ENCODE measurements at places on chromosomes 1 and 21. TPM values are rescaled to one million over a fixed set of nuclear protein-coding genes. Genes with fewer than 3 reads are reported as not detected.

DNA sequence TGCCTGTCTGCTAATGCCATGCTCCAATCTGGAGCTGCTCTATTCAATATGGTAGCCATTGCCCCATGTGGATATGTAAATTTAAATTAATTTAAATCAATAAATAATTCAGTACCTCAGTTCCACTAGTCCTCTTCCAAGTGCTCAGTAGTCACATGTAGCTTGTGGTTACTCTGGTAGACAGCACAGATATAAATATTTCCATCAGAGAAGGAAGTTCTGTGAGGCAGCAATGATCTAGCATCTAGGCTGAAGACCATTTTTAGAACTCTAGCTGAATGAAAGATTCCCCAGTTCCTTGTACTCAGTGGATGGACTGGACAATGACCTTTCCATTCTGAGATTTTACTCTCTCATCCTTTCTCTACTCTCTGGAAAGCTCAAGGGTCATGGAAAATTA, 25.8 kb upstream of the CAPZB start:
- DNase-seq = no peak

DNA sequence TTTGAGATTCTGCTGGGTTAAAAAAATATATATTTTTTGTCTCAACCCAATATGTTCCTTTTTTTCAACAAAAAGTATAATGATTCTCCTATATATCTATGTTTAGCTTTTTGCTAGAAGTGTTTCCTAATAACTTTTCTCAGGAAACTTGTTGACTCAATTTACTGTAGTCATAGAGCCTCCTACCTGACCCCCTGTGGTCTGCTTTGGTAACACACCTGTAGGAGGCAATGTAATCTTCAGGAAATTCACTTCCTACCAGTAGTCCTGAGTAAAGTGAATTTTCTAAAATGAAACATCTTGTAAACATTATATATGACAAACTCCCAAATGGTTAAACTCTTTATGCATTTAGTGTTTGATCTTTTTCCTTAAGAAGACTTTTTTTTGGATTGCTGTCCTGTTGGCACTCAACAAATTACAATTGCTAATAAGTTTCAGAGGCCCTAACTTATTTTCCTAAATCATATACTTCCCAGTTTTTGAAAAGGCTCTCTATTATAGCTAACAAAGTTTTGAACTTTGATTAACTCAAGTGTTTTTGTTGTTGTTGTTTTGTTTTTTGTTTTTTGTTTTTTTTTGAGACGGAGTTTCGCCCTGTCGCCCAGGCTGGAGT, 118.3 kb downstream of the OLFML2B start:
- DNase-seq = peak; percentile 55

Gene SELP
- total RNA-seq = not detected

GRCh38 chr21:43719748-43720538, 1.0 kb downstream of the PDXK start:
- no peak for DNase-seq

Gene CD2
- total RNA-seq = not detected

GRCh38 chr1:32868085-32868484, 2.6 kb downstream of the FNDC5 start:
- no peak for DNase-seq

GRCh38 chr1:10953505-10954193, 58.8 kb upstream of the TARDBP start:
- DNase-seq = no peak

Gene PLCH2
- total RNA-seq = 0.06 TPM

Gene CELA2A
- not detected for total RNA-seq

Gene PPIAL4G
- not detected for total RNA-seq

DNA sequence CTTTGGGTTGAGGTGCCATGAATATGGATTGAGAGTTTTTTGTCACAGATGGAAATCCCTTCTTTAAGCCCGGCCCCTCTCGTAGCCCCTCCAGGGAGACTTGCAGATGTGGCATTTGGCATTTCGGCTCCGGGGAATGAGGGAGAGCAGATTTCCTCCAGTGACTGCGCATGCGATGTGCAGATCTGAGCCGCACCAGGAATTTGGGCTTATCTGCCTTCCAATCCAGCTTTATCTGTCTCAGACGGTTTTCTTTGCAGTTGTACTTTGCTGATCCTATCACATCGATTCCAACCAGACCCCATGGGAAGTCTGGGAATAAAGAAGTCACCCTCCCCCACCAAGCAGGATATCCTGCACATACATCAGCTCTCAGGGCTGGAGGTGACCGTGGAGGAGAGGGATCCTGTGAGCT, 11.7 kb downstream of the KIF26B start:
- DNase-seq = no peak

- no peak for DNase-seq
Observed at GRCh38 chr1:57218487-57219079, 205.3 kb downstream of the DAB1 start.

GRCh38 chr1:64986903-64987871, 20.8 kb upstream of the JAK1 start:
- peak; percentile 18 for DNase-seq

Gene CFHR2
- not detected for total RNA-seq

GRCh38 chr1:17943506-17943905, 164.1 kb upstream of the IGSF21 start:
- DNase-seq = no peak

Gene AQP10
- not detected for total RNA-seq

GRCh38 chr1:217343907-217344306, 287.0 kb downstream of the GPATCH2 start:
- no peak for DNase-seq

Gene AIDA
- total RNA-seq = 65.3 TPM

DNA sequence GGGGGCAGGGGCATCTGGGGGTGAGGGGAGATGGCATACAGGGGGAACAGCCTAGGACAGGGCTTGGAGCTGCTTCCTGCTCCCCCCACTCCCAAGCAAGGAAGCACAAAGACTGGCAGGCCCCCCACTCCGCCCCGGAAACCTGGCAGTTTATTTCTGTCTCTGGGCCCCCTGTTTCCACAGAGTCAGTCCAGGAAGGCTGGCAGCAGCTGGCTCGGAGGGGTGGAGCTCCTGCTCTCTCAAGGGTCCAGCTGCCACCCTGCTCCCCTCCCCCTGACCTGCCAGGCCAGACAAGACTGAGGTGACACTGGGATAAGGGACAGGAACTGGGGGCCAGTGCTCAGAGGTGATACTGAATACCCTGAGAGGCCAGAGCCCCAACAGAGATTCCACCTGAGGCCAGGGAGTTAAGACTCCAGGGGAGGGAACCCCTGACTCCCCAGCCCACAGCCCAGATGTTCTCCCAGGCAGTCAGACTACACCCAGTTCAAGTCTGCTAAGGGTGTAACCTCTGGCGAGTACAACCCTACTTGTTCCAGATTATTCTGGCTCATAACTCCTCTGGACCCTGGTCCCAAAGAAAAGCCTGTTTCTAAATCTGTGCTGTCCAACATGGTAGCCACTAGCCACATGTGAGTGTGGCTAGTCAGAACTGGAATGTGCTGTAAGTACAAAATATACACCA, 26.3 kb downstream of the AHDC1 start:
- DNase-seq = peak; percentile 65

DNA sequence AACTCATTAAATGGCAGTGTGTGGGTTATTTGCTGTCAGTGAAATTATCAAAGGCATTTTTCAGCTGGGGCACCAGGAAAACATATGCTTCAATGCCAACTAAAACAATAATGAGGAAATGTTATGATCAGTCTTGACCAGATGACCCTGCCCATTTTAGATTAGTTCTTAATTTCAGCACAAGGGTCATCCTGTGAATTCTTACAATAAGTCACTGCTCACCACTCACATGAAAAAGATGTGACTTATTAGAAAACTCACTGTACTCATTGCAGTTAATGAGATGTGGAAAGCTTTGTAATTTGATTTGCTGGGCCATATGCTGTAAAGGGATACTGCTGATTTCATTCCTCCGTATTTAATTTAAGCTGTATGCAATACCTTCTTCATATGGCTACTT, 178.5 kb upstream of the LMO4 start:
- DNase-seq = no peak

DNA sequence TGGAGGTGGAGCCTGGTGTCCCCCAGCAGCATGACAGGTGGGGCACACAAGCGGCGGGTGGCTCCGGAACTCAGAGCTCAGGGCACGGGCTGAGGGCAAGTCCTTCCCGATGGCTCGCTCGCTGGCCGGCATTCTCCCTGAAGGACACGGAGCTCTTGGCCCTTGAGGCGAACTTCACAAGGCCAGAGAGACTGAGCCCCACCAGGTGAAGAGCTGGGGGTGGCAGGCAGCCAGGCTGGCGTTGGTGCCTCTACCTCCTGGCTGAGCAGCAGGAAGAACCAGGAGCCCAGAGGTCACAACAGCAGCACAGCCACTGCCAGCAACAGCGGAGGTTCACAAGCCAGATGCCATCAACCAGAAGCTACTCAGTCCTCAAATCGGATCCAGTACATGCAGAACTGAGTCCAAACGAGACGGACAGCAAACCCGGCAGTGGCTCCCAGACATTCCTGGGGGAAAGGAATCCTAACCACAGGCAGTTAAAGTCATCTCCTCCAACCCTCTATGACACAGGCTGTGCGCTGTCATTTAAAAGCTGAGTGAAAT, 54.1 kb downstream of the NPHP4 start:
- peak; percentile 86 for DNase-seq

Gene SLC27A3
- 0.38 TPM for total RNA-seq

DNA sequence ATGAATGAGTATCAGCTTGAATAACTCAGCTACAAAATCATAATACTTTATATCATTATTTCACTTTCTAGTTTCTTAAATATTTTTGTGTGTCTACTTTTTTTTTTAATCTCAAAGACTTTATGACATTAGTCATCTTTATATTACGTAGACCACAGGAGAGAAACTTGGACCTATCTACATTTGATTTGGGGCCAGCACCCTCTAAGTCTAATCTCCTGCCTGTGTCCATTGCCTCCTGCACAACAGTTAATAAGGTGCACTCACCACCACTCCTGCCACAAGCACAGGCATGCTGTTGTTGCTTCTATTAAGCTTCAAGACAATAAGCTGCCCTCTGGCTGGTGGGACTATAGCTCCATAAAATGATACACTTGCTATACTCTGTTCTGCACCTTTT, 70.4 kb downstream of the DIRAS3 start:
- DNase-seq = no peak

- DNase-seq = peak; percentile 70
Observed at GRCh38 chr1:84505493-84506001, 639 bp upstream of the SPATA1 start.

GRCh38 chr1:62991152-62991551, 207.2 kb downstream of the ATG4C start:
- DNase-seq = no peak

GRCh38 chr1:246479061-246479460, 28.0 kb downstream of the SMYD3 start:
- DNase-seq = no peak

DNA sequence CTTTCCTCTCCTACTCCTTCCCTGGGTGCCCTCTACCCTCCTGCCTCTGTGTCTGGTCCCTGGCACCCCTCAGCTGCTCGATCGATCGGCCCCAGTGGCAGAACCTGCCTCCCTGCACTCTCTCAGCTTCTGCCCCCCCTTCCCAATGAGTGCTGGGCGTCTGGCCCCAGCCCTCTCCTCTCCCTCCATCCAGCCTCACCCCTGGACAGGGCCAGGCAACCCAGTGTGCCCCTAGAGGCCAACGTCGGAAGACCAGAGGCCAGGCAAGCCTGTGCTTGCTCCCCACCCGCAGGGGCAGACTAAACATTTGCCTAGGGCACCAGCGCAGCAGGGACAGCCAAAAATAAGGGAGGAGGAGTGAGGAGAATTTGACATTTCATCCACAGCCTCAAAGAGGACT, 43.5 kb downstream of the LGR6 start:
- DNase-seq = peak; percentile 29

- DNase-seq = no peak
Observed at GRCh38 chr1:226953175-226953800, 13.2 kb downstream of the COQ8A start.

Gene RGSL1
- not detected for total RNA-seq
